ENCODE measurements at places on chromosomes 2 and 18.

DNA sequence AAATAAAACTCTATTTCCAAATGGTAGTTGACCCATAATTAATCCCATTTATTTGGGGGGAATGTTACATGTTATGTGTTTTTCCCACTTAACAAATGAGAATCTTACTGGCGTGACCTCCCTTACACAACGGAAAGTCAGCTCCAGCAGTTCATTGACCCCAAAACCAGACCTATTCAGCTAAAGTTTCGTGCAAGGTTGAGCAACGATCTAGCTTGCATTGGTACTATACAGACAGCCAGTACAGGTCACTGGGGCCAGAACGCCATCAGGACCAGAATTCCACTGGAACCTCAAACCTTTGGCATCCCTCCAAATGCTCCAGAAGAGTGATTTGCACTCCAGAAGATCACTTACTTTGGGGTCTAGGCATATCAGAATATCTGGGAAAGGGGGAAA, 6.8 kb upstream of the CTAGE1 start:
- no peak for DNase-seq

DNA sequence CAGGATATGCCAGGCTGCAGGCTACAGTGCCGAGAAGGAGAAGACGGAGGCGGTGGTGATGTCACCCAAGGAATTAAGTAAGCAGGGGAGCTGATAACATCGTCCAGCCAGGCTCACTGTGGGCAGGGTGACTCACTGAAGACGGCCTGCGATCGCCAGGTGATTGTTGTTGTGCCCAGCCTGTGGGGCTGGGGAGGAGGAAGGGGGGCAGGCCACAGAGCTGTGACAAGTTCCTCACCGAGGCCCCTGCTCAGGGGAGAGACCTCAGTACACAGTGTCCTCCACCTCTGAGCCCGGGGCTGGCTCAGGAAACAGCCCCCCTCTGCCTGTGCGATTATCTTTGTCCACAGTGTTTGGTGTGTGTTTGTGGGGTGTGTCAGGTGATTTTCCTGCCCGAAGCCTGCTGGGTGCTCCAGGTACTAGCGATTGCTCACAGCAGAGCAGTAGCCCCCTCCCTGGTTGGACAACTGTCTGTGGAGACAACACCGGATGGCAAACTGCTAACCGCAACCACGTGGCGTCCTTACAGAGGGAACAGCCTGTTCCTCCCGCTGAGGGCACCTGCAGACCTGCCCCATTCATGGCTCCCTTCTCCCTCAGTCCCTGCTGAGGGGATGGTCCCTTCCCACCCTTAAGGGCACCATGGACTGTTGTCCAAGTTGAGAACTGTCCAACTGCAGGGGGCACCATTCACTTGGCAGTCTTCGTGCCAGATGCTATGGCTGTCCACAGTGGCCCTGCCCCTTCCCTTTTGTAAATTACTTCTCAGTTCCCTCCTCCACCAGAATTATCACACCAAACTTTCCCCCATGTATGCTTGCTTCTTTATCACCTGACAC, 95.1 kb downstream of the ZFP36L2 start:
- no peak for DNase-seq

- no peak for DNase-seq
These were observed 26.6 kb upstream of the ZCCHC2 start for GRCh38 chr18:62496262-62496661.

GRCh38 chr18:74147491-74147778, 199 bp downstream of the FBXO15 start:
- no peak for DNase-seq

DNA sequence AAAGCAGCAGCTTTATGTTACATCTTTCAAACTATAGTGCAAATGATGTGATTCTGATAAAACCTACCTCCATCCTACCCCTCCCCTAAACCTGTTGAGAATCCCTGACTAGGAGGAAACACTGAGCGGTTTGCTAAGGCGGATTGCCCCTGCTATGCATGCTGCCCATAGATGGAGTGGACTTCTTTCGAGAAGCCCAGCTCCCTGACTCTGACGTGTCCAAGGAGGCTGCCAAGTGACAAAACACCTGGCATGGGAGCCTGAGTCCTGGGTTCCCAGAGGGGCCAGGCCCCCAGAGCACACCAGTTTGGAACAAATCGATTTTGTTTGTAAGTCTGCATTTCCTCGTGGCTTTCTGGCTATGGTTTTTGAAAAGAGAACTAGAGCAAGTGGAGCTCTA, 1.4 kb upstream of the UXS1 start:
- no peak for DNase-seq

GRCh38 chr2:232835687-232836208, 34.3 kb upstream of the SNORC start:
- no peak for DNase-seq

DNA sequence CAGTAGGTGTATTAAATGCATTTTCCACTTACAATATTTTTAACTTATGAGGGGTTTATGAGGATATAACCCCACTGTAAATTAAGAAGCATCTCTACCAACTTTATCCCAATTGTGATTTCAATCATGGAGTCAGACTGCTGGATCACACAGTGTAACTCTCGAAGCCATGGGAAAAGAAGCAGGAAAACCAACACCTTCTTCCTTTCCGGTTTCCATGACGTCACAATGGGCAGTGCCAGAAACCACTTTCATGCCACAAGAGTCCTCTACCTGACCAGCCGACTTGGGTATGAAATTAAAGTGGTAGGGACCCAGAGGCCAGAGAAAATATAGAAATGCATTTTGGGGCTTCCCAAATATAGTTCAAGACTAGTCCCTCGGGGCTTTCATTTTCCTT, 4.2 kb downstream of the RNF152 start:
- DNase-seq: no peak
